DMS53 (cell line): ENCODE measurements at places on chromosomes 6 and 20.

GRCh38 chr6:55902796-55903195 lies 27.4 kb upstream of the BMP5 start:
- DNase-seq, result peak; percentile 19

- DNase-seq, result no peak
Measured at GRCh38 chr6:166697113-166697512, 70.1 kb upstream of the RPS6KA2 start.

- no peak for DNase-seq
Measured at GRCh38 chr6:127391094-127391953, 47.9 kb upstream of the ECHDC1 start.

DNA sequence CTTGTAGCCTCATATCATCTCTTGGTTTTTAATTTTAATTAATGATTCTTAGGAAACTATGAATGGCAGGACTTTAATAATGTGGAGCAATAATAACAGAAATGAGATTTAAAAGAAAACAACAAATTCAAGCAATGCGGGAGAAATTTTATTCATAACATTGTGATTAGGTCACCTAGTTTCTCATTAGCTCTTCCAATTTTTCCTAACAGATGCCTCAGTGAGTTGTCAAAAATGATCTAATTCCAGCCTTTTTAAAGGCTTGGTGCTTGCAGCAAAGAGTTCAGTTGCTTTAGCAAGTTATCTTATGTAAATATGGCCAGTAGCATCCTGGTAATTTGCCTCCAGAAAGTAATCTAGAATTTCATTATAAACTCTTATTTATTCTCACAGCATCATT lies 20.4 kb downstream of the PDE7B start:
- no peak for DNase-seq

DNA sequence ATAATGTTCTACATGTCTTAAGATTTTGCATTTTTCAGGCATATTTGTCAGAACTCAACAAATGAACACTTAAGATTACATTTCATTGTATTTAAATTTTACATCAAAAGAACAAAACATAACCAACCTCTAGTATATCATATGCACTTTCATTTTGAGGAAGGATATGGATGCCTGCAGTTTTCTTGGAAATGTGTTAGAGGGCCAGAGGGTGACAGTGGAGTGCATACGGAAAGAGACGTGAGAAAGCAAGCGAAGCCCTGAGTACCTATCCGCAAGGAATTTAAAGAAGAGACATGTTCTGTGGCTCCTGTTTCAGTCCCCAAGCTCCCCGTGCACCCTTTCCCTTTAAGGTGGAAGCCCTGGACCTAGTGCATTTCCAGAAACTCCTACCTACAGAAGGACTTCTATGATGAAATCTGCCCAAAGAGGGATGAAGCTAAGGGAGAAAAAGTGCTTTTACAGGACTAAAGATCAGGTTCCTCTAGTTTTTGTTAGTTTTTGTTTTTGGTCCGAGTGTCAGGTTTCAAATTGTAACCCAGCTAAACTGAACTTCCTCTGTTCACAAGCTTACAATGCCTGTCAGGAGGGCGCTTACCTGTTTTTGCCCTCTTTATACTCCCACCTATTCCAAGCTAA lies 38.8 kb downstream of the EZR start:
- DNase-seq, result no peak
